Stimulated activated CD8-positive, alpha-beta memory T cell treated with anti-CD3 and anti-CD28 coated beads, Interleukin-15, amount 100 ng/mL, for 48 hours (primary cell): ENCODE measurements at places on chromosomes 3 and 15.

GRCh38 chr3:66396888-66397287 is 103.9 kb downstream of the LRIG1 start:
- DNase-seq, result no peak

- no peak for DNase-seq
Measured at GRCh38 chr15:83207009-83207659, 489 bp downstream of the HDGFL3 start.

DNA sequence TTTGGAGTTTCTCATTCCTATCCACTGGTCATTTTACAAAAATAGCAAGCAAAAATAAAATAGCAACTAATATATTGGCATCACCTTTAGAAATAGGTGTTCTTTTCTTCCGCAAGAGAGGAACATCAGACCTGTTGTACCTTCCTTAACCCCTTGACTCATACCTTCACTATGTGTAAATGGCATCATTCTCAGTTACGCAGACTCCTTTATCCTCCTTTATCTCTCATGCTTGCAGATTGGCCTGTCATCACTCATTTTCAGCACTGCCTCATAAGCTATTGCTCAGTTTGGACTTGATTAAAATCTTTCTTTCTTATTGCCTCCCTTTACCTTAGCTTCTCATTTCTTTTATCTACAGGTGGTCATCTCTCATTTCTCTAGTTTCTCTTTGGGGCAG is 21.4 kb downstream of the ARHGEF26 start:
- DNase-seq, result no peak

DNA sequence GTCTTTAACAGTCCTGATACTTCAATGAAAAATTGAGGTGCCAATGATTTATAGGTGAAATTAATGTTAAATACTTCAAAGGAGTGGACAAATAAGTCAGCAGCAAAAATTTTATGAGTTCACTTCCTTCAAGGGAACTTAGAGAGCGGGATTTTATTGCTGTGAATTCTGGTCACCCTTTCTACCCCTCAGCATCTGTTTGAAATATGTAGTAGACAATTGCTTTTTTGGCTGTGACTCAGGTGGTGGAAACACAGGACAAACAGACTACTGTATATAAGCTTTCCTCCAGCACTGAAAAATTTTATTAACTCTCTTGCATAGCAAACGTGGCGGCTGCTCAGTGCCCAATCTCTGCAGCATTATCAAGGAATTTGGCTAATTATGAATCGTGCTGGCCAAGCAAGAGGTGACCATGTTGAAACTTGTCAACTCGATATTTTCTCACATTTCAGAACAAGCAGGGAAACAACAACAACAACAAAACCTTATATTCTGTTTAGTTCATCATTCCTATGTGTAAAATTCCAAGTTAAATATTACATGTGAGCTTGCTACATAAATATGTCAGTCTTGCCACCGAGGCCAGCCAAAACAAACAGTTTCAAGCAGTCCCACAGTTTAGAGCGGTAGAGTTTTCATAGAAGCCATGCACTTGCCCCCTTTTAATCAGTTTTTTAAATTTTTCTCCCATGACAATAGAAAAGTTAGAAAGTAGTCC is 420.2 kb downstream of the FOXP1 start:
- DNase-seq, result no peak

DNA sequence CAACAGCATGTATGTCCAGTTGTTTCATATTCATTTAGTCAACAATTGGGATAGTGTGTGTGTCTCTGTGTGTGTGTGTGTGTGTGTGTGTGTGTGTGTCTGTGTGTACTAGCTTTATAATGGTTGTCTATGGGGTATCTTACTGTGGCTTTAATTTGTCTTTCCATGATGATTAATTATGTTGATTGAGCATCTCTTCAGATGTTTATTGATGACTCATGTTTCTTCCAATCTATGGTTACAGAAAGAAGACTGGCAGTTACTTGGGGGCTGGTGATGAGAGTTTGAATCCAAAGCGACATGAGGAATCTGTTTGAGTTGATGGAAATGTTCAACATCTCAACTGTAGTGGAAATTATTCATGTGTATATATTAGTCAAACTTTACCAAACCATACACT is 440.1 kb downstream of the ZNF385D start:
- no peak for DNase-seq

DNA sequence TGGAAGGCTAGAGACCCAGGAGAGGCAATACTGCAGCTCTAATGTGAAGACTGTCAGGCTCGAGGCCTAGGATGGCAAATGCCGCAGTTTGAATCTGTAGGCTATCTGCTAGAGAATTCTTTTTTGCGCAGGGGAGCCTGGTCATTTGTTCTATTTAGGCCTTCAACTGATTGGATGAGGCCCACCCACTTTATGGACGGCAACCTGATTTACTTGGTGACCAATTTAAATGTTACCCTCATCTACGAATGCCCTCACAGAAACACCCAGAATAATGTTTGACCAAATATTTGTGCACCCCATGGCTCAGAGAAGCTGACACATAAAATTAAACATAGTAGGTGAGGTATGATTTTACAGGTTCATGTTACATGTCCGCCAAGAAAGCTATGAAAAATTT is 300.7 kb upstream of the GRM7 start:
- no peak for DNase-seq
